H9 (cell line): ENCODE measurements at places on chromosomes 3 and 15. TPM values are rescaled to one million over a fixed set of nuclear protein-coding genes. Genes with fewer than 3 reads are reported as not detected.

Gene ZNF148
- total RNA-seq: 21.6 and 24.8 TPM in 2 replicates

Gene PPP2R3A
- total RNA-seq: 12.4 and 12.6 TPM in 2 replicates

Gene MOBP
- total RNA-seq: 0.13 TPM in 1 of 2 replicates, not detected in the other

Gene ARNT2
- 9.5 and 10.5 TPM in 2 replicates for total RNA-seq

Gene CLEC3B
- total RNA-seq: not detected in 2 replicates

Gene CHRM5
- not detected in 2 replicates for total RNA-seq

Gene SPINK8
- not detected in 2 replicates for total RNA-seq

Gene CD200
- total RNA-seq: 51.6 and 56.0 TPM in 2 replicates

Gene CACNA2D2
- total RNA-seq: 27.7 and 28.1 TPM in 2 replicates

Gene RABL3
- total RNA-seq: 26.7 and 27.0 TPM in 2 replicates

Gene GRK7
- not detected in 2 replicates for total RNA-seq

Gene EEF1AKMT4
- total RNA-seq: 8.1 and 9.8 TPM in 2 replicates

Gene TCF12
- total RNA-seq: 76.7 and 78.5 TPM in 2 replicates

Gene HYAL1
- total RNA-seq: 2.0 and 2.2 TPM in 2 replicates

Gene CLDN18
- not detected in 2 replicates for total RNA-seq

Gene IVD
- total RNA-seq: 86.7 and 93.1 TPM in 2 replicates

Gene KCNMB3
- total RNA-seq: 1.6 and 1.9 TPM in 2 replicates

Gene CLSTN2
- 0.66 and 0.68 TPM in 2 replicates for total RNA-seq

Gene ANKRD63
- total RNA-seq: 0.26 and 0.46 TPM in 2 replicates

Gene ATP13A5
- not detected in 2 replicates for total RNA-seq

Gene CYP1A2
- not detected in 2 replicates for total RNA-seq

Gene TM4SF1
- total RNA-seq: 1.2 and 2.2 TPM in 2 replicates

Gene ACTC1
- 48.6 and 52.2 TPM in 2 replicates for total RNA-seq

Gene A4GNT
- not detected in 2 replicates for total RNA-seq

Gene ALG1L2
- total RNA-seq: 0.94 and 1.2 TPM in 2 replicates

Gene CPOX
- 22.7 and 24.7 TPM in 2 replicates for total RNA-seq
